B cell (primary cell): ENCODE measurements at places on chromosomes 16 and 17.

DNA sequence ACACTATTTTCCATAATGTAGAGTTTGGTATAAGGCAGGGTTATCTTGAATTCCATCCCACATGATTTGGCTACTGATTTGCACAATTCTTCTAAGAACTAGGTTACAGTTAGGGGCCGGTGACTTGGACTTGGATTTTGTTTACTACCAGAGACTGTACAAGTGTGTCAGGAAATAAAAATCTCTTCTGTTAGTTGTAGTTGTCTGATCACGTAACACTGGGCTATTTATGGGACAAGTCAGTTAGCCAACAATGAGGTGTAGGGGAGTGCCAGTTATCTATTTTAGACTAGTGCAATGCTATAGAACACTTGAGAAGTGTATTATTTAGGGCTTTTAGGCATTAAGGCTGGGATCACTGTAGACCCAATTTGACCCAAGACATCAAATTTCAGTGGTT is 39.7 kb upstream of the GHDC start:
- no peak for DNase-seq

- DNase-seq, result peak; percentile 38
These were observed 230.3 kb downstream of the MRTFB start for GRCh38 chr16:14301169-14302030.

DNA sequence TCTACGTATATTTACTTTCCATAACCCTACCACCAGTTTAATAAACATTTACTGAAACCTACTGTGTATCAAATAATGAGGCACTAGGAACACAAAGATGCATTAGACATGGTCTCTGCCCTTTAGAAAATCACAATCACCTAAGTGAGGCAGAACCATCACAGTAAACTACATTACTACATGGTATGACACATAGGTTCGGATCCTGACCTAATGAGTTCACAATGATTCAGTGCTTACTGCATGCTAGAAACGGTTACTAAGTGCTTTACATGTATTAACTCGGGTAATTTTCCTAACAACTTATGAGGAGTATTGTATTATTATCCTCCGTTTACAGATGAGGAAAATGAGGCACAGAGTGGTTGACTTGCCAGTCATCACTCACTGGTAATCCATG is 5.2 kb upstream of the SYNRG start:
- no peak for DNase-seq

- DNase-seq, result peak; percentile 72
These were observed 12.1 kb upstream of the USP10 start for GRCh38 chr16:84687715-84688114.

GRCh38 chr17:74340470-74341023 is 14.5 kb downstream of the KIF19 start:
- DNase-seq, result no peak

GRCh38 chr16:86519649-86520316 is 9.5 kb downstream of the FOXF1 start:
- DNase-seq, result peak; percentile 81

GRCh38 chr16:69108064-69108904 is 2.8 kb downstream of the HAS3 start:
- DNase-seq, result no peak

DNA sequence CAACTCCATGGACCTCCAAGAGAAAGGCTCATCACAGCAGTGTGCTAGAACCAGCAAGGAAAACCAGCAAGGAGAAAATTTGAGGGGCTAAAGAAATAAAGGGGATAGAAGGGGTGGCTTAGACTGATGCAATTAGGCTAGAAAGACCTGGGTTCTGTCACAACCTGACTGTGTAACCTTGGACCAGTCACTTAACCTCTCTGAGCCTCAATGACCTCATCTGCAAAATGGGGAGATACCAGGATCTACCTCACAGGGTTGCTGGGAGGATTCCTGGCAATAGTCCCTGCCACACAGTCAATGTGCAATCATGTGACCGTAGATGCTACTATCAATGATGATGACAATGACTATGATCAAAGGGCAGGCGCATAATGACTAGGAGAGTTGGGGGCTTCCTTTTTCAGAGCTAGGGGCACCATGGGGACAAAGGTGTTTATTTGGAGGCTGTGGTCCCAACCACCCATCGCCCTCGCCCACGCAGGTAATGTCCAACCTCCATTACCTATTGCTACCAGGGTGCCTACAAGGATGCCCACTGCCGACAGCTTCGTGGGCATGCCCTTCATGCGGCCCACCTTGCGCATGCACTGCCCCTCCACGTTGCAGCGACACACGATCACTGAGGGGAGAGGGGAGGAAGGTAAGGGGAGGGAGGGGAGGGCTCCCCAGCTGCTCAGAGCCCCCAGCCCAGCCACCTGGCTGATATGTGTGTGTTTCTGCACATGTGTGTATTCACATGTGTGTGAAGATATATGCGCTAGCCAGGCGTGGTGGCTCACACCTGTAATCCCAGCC is 9.7 kb downstream of the CDH16 start:
- DNase-seq, result no peak

GRCh38 chr17:35236821-35237220 is 6.1 kb upstream of the SLFN5 start:
- DNase-seq, result no peak
